ENCODE measurements at places on chromosomes 2 and 18.
A peak's percentile ranks its signal among the peaks of the same experiment; 100 is the strongest.

DNA sequence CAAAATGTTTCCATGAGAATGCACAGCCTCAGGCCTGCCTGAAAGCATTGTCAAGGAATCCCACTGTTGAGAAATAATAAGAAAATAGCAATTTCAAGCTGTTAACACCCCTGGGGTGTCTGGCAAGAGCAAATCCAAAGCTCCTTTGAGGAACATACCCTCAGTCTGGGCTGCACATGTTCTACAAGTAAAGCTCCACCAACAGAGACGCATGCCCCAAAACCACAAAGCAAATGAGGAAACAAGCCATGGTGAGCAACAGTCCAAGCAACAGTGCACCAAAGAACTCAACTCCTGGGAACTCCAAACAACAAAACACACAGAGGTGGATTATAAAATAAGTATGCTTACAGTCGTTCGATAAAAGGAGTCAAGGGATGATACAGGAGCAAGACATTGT is 40.3 kb downstream of the CYP27C1 start:
- peak; percentile 27 for DNase-seq

GRCh38 chr2:9310377-9310776 is 103.8 kb downstream of the ASAP2 start:
- no peak for DNase-seq

- no peak for DNase-seq
Observed at GRCh38 chr2:29502460-29502911, 387.3 kb downstream of the CLIP4 start.

GRCh38 chr2:16281451-16282335 is 341.3 kb downstream of the MYCN start:
- DNase-seq: peak; percentile 18

GRCh38 chr2:119574864-119575263 is 30.6 kb downstream of the CFAP221 start:
- DNase-seq: no peak

DNA sequence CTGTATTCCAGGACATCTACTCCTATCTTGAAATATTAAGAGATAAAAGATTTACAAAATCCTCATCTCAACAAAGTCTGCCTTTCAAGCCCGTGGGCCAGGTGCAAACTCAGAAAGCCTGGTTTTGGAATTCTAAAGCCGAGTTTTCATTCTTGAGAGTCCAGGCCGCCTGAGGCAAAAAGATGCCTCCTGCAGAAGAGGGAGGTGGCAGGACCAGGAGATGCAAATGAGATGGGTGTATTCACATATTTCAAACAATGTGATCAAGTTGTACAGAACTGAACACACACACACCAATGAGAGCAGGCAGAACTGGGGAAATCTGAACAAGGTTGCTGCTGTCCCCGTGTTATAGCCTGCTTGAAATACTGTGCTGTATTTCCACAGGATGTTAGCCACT is 7.7 kb upstream of the HS6ST1 start:
- no peak for DNase-seq

GRCh38 chr2:24739354-24740025 is 53.7 kb downstream of the PTRHD1 start:
- DNase-seq: no peak

DNA sequence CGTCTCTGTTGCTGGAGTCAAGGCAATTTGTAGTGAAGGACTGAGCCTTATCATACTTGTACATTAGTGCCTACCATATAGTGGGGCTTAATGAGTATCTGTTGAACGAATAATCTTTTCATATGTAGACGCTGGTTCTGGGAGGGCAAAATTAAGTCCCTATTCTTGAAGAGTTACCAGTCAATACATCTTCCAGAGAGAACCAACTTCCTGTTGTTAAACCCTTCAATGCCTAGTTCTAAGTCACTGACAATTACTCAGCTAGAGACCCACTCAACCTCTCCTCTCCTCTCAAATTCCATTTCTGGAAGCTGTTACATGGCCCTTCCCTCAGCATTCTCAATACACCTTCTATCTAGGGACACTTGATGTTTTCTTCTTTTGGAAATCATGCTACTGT is 1.1 kb upstream of the MOB4 start:
- peak; percentile 44 for DNase-seq

DNA sequence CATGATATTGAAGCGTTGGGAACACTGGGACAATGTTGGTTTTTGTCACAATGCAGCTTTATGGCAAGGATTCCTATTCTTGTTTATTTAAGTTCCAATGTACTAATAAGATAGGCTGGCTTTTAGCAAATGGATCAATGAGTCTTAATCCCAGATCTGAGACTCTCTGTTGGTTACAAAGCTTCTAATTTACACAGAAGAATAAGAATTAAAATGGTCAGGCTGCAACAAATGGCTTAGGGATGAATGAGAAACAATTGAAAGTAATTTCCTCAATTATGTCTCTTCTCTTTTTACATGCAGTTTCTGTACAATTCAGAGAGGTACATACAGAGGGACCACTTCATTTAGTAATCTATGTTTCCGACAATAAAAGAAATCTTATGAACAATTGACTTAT is 640.4 kb downstream of the NRXN1 start:
- no peak for DNase-seq

DNA sequence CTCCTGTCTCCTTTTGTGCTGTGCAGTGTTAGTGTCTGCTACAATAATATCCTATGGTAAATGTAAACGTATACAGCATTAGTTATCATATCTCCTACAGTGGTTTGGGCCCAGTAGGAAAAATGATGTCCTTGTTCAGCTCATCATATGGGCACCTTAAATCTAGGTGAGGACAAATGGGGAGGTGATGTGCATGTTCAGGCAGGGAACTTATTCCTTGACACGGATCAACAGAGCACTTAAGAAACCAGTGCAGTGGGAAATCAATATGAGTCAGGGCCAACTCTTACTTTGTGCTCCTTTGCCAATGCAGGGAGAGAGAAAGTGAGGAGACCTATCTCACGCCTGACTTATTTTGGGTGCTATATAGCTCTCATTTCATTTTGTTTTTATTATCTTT is 76.4 kb downstream of the KLHL14 start:
- no peak for DNase-seq

DNA sequence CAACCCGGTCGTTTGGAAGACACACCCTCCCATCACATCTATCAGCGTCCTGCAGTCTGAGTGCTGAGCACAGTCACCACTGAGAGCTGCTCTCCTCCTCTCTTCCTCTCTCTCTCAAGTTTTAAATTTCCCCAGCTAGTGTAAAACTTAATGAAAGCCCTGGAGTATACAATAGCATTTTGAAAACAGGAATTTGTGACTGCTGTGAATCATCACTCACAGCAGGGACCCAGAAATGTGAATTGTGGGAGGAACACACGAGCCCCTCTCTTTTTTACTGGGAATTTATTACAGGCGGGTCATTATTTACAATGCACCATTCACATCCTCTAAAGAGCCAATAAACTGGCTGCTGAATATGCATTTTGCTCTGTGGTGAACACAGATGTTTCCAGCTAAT is 185.0 kb upstream of the SMIM21 start:
- DNase-seq: no peak
